ENCODE measurements at places on chromosomes 13 and 19.

- no peak for DNase-seq
Measured at GRCh38 chr19:1256646-1257474, 8.5 kb downstream of the MIDN start.

DNA sequence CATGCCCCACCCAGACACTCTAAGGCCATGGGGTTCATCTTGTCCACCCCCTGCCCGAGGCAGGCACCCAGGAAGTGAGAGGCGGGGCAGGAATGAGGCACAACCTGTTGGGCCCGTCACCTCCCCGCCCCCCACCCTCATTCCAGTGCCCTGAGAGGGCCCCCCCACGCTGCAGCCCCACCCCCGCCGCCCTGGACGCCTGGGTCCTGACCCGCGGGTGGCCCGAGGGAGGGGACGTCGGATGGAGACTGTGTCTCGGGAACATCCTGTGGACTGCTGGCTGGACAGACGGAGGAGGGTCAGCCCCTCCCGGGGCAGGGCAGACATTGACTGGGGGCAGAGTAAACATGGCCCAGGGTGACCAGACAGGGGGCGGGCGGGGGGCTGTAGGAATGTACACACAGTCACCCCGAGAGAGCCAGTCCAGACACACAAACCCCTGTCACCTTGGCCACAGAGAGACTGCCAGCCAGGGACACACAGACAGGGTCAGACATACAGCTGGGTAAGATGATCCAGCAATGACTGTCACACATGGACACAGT is 7.4 kb upstream of the JUNB start:
- no peak for DNase-seq

GRCh38 chr13:29593605-29594297 is 1.7 kb downstream of the SLC7A1 start:
- no peak for DNase-seq

DNA sequence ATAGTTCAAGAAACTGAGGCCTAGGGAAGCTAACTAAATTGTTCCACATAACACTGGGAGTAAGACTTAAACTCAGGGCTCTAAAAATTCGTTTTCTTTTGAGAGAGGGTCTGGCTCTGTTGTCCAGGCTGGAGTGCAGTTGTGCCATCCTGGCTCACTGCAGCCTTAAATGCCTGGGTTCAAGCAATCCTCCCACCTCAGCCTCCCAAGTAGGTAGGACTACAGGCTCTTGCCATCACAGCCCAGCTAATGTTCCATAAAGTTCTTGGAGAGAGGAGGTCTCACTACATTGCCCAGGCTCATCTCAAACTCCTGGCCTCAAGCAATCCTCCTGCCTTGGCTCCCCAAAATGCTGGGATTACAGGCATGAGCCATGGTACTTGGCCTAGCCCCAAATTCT is 10.7 kb downstream of the ZMYM5 start:
- no peak for DNase-seq

GRCh38 chr13:46992383-46992952 is 95.6 kb upstream of the HTR2A start:
- DNase-seq, result no peak

DNA sequence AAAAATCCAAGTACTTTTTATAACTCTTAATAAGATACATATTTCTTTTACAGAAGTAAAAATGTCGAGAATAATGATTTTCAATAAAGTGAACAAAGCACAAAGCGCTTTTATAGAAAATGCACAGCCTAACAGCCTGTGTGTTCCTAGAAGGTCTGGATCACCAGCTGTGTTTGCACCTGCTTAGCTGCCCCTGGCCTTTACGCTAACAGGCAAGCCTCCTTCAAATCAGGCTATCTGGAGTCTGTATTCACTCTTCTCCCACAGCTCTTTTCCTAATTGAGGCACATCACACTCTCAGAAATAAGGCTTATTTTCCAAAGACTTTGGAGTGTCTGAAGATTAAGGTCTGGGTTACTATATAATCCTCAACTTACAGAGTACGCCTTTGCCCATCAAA is 183.1 kb downstream of the LHFPL6 start:
- no peak for DNase-seq

DNA sequence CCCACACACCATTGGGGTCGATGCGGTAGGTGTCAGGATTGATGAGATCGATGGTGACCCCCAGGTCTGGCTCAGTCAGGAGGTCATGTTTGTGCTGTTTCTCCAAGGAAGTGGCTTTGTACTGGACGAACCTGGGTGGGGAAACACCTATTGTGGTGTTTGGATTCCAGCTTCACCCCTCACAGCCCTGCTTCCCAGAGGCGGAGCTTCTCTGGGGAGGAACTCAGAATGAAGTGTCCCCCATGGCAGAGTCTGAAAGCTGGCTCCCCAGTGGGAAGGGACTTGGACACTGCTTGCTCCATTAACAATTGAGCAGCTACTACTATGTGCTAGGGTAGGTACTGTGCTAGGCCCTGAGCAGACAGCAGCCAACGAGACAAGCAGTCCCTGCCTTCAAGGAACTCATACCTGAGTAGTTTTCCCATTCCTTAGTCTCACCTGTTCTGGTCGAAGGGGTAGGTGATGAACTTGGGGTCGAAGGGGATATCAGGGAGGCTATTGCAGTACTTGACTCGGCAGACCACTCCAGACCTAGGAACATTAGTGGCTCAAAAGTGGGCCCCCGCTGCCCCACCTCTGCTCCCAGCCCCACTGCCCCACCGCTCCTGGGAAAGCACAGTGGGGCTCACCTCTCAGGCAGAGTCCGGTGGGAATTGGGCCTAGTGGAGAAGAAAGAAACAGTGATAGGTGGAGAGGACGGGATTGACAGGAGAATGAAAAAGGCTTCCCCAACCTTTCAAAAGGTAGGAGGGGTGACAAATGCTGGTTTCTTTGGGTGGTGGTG is 1.1 kb downstream of the PAF1 start:
- no peak for DNase-seq

DNA sequence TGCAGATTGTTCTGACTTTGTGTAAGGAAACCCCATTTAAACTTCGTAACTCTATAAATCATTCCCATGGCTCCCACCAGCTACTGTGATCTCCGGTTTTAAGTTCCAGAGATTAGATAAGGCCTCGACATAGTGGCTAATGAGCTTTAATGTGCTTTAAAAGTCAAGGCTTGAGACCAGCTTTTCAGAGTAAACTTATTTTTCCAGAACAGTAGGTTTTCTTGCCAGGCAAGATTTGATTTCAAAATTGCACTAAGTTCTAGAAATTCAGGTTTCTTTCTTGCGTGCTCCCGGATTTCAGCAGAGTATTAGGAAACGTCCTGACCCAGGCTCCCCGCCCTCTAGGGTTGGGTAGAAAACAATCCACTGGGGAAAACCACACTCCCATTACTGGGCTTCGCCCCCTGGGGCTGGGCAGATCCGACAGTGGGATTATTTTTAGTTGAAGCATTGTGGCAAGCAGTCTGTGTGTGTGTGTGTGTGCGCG is 43.3 kb downstream of the CRYL1 start:
- DNase-seq, result no peak

DNA sequence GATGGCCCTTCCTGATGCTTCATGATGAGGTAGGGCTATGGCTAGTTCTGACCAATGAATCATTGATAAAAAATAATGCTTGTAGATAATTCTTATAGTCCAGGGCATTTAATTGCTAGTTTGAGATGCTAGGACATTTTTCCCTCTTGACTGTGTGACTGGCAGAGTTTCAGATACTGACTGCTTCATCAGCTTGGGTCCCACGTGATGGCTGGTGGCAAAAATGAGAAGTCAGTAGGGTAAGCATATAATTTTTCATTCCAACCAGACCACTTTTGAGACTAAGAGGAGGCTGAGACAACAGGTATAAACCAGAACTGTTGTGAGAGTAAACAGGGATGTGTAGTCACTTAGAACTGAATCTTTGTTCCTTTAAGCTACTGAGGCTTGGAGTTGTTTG is 183.3 kb downstream of the HS6ST3 start:
- no peak for DNase-seq

GRCh38 chr13:67048084-67048820 is 181.9 kb downstream of the PCDH9 start:
- DNase-seq, result no peak

DNA sequence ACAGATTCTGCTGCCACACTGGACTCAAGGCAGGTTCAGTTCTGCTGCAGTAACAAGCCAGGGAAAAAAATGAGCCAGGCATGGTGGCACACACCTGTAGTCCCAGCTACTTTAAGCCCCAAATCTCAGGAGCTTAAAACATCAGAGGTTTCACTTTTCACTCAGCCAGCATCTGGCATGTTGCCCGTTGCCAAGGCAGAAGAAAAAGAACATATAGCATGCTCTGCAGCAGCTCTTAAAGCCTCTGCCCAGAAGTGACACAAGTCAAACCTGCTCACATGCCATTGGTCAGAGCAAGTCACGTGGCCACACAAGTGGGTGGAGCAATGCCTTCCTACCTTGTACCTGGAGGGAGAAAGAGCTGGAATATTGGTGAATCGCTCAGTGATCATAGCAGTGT is 14.7 kb upstream of the ADGRE5 start:
- no peak for DNase-seq
